ENCODE measurements at places on chromosomes 3 and 15.

GRCh38 chr3:111260878-111261277 is 189.3 kb downstream of the NECTIN3 start:
- no peak for DNase-seq

DNA sequence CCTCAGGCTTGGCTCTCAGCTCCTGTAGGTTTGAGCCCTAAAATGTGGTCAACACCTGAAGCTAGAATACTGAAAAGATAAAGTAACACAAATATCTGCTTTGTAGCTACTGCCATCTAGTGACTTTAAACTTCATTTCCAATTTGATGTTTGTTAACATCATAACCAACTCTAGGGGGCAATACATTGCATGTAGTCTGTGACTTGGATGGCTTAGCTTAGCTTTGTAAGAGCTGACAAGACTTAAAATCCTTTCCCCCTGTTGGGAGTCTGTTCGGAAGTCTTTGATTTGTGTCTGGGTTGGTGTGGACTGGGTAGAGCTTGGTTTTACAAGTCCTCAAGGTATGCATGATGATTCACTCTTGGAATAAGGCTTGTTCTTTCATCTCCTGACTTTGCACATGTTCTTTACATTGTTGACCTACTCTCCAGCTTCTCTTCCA is 51.7 kb downstream of the SCN11A start:
- no peak for DNase-seq

DNA sequence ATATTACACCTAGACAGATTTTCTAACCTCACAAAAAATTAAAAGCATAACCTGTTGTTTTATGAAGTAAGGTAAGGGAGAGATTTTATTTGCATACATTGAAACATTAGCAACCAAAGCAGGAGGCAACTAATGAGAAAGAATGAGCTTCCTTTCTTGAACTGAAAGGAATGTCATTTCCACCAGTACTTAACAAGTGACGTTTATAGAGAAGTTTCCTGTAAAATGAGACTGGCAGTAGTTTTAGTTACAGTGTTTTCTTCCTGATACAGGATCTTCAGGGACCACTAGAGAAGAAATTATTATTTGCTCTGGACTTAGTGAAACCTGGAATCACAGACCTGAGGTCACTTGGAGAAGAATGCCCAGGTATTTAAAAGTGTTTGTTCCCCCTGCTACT is 27.4 kb upstream of the FRMD5 start:
- DNase-seq: no peak

- DNase-seq: no peak
Measured at GRCh38 chr3:40166997-40167396, 142.5 kb upstream of the EIF1B start.

DNA sequence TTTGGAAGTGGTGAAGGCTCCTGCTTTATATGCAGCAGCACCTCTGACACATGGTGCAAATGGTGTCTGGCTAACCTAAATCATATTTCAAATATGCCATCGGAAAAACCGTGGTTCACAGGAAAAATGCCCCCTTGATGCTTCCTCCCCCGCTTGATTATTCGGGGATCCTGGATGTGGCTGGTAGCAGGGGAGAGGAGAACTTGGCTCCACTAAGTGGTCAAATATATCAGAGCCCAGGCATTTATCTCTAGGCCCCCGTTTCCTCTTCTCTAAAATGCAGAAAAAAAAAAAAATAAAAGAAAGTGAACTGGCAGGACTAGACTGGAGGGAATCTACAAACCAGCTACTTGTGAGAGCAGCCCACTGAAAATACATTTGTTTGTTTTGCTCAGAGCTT is 18.2 kb upstream of the ATP2B2 start:
- no peak for DNase-seq

DNA sequence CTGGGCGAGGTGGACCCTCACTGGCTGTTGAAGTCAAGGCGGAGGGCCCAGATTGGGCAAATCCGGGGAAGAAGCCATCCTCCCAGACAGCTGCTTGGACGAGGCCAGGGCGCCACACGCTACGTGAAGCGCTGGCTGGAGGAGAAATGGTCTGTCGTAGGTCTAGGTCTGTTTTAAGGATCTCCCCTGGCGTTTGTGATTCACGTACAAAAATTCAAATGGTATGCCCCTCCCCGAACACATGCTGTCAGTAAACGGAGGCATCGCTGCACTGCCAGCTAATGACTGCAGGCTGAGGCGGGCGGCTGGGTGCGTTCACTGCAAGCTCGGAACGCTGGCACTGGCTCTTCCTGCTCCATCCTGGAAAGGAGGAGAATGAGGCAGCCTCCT is 69.9 kb downstream of the EPHB3 start:
- no peak for DNase-seq

DNA sequence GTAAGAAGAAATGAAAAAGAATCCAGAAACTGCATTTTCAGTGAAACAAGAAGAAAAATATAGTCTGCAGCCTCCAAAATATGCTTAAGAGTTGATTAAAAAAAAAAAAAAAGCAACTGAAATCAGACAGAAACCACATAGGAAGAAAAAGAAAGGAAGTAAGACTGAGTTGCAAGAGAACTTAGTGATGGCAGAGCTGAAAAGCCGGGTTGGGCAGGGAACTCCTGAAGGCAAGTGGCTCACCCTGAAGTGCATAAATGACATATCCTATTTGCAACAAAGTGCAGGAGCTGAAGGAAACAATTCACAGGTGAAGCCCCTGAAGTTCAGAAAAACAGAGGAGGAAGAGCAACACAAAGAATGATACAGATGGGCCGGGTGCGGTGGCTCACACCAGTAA is 108.8 kb upstream of the SLC25A36 start:
- DNase-seq: no peak

GRCh38 chr3:40337136-40338108 is 27.9 kb downstream of the EIF1B start:
- no peak for DNase-seq

- DNase-seq: no peak
Measured at GRCh38 chr15:71775856-71776255, 34.5 kb upstream of the NR2E3 start.

DNA sequence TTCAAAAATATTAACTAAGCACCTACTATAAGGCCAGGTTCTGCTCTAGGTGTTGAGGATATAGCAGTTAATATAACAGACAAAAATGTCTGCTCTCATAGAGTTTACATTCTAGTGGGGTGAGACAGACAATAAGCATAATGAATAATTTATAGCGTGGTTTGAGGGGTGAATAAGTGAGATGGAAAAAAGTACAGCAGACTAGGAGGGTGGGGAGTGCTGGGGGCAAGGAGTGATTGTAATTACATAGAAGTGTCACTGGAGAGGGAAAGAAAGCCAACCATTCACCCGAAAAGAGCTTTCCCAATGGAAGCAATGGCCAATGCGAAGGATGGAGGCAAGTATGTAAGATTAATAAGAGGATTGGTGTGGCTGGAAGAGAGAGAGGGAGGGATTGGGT is 552.9 kb upstream of the KCNMB2 start:
- no peak for DNase-seq
